ENCODE measurements at places on chromosomes 7 and 10.

DNA sequence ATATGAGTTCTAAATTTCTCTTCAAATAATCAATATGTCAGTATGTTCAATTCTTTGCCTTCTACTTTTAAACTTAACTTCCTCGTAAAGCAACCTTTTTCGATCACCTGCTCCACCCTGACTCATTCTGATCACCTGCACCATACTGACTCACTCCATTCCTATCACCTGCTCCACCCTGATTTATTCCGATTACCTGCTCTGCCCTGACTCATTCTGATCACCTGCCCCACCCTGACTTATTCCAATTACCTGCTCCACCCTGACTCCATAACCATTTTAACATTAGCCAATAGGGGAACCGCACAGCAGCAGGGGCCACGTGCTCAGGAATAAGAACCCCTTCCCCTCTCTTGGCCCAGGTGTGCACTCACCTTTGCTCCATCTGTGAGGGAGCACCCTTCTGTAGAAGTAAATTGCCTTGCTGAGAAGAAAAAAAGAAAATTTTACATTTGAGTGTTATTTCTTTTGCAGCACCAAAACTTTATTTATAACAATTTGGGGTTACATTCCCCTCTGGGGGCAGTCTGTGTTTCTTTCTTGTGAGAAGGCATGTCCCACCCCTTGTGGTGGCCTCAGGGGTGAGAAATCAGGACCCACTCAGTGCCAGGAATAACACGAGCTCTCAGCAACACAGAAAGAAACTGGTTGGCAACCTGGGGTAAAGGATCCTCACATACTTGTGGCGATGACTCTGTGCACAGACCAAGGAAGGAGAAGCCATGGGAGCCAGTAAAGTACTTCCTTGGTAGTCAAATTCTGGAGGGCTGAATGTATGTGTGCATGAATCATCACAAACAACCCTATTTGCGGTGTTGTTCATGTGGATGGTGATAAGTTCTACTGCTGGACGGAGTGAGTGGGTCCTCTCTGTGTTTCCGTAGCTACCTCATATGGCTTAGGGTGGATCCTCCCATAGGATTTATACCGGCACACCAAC lies 29.4 kb upstream of the PPP1R9A start:
- no peak for DNase-seq

- DNase-seq = peak; percentile 3
Observed at GRCh38 chr10:132509506-132510173, 27.9 kb upstream of the INPP5A start.

DNA sequence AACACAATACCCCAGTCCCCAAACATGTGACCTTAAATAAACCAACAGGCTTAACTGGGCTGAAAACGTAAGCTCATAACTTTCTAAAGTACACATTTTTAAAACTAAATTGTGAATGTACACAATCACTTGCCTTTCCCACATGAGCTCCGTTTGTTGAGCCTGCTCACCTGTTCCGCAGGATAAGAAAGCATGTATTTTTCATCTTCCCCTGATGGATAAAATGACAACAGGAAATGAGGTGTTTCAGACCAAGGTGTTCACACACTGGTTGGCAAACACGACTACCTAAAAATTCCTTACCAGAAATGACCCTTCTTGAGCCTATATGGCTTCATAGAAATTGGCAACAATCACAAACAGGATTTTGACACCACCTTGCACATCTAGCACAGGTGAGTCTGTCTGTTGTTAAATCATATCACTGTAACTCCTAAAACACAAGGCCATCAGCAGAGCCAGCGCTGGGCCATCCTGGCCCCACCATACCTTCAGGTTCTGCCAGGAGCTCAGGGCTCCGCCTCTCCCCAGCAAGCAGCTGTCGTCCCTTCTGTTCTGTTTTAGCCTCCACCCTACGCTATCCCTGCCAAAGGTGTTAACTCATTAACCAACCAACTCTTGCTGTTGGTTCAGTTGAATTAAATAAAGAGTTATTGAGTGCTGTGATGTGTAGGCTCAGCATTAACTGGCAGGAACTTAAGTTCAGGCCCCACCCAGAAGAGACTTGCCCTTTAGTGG lies 73.6 kb upstream of the RNF32 start:
- DNase-seq = no peak

- no peak for DNase-seq
Observed at GRCh38 chr7:129147731-129148130, 3.2 kb downstream of the TSPAN33 start.

DNA sequence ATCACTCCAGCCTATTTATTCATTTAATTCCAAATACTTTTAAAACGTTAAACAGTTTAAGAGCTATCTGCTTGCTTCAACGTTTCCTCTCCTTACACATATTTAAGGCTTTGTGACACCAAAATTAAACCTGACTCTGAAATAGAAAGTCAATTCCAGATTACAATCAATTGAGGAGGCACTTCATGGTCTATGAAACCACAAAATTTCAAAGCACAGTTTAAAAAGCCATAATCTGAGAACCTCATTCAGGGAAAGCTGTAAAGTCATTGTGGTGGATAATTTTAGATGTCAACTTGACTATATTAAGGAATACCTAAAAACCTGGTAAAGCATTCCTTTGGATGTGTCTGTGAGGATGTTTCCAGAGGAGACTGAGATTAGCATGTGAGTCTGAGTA lies 6.2 kb downstream of the SNX13 start:
- DNase-seq = no peak

- no peak for DNase-seq
Observed at GRCh38 chr7:117809958-117810357, 63.3 kb downstream of the CTTNBP2 start.

GRCh38 chr10:101225846-101226421 lies 3.3 kb downstream of the LBX1 start:
- DNase-seq = no peak

Data from activated CD4-positive, alpha-beta T cell treated with anti-CD3 and anti-CD28 coated beads for 36 hours (primary cell).